ENCODE measurements at places on chromosomes 13 and 19. TPM values are rescaled to one million over a fixed set of nuclear protein-coding genes. Genes with fewer than 3 reads are reported as not detected.

GRCh38 chr19:45357445-45357783 is 13.0 kb downstream of the ERCC2 start:
- no peaks in the 10 kb centered on the region for H3K27me3 ChIP-seq
- no peaks in the 10 kb centered on the region for H3K4me1 ChIP-seq
- no peak for DNase-seq
- no peak overlapping the region for H3K27ac ChIP-seq

DNA sequence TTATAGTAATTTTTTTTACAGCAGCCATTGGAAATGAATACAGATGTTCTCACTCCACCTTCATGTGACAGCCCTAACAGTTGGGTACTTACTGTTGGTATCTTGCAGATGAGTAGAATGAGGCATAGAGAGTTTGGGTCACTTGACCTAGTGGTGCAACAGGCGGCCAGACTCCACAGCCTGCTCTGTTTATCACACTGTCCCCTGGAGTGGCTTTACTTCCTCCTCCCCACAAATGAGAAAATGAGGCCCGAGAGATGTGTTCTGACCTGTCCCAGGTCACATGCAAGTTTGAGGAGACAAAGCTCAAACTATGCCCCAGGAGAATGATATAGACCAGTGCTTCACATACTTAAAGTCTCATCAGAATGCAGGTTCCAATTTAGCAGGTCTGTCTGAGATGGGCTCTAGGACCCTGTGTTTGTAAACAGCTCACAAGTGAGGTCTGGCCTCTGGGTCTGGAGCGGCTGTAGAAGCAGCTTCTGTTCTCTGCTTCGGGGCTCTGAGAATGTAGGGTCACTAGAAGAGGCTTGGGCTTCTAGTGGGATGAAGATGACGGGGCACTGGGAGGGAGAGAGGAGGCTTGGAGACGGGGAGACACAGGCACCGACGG is 37.4 kb upstream of the RCBTB2 start:
- no peaks in the 10 kb centered on the region for H3K27me3 ChIP-seq
- H3K27ac ChIP-seq = peak overlapping the region; percentile 82
- H3K36me3 ChIP-seq = no peaks in the 10 kb centered on the region
- no peak overlapping the region for H3K4me3 ChIP-seq
- DNase-seq = no peak
- peaks cover 41% of the 10 kb centered on the region for H3K4me1 ChIP-seq

DNA sequence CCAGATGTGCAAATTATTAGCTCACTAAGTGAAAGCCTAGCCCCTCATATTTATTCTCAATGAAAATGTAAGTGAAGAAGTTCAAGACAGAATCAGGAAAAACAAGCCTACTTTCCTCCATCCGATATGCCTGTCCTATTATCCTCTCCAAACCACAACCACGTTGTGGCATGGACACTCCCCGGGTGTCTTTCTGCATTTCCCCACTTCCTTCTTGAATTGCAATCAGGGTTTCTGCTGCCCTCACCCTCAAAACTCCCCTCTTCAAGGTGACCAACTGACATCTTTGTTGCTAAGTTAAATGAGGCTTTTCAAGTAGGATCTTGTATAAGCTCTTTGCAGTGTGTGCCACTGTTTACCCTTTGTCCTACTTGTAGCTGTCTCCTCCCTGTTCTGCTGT is 11.8 kb downstream of the SLC25A30 start:
- H3K4me3 ChIP-seq = no peak overlapping the region
- no peak for DNase-seq
- no peak overlapping the region for H3K27ac ChIP-seq

GRCh38 chr13:110242615-110243014 is 64.3 kb downstream of the COL4A1 start:
- no peak overlapping the region for H3K27ac ChIP-seq
- no peak overlapping the region for H3K4me3 ChIP-seq
- H3K27me3 ChIP-seq = no peaks in the 10 kb centered on the region
- no peak for DNase-seq
- peaks cover 45% of the 10 kb centered on the region for H3K4me1 ChIP-seq

DNA sequence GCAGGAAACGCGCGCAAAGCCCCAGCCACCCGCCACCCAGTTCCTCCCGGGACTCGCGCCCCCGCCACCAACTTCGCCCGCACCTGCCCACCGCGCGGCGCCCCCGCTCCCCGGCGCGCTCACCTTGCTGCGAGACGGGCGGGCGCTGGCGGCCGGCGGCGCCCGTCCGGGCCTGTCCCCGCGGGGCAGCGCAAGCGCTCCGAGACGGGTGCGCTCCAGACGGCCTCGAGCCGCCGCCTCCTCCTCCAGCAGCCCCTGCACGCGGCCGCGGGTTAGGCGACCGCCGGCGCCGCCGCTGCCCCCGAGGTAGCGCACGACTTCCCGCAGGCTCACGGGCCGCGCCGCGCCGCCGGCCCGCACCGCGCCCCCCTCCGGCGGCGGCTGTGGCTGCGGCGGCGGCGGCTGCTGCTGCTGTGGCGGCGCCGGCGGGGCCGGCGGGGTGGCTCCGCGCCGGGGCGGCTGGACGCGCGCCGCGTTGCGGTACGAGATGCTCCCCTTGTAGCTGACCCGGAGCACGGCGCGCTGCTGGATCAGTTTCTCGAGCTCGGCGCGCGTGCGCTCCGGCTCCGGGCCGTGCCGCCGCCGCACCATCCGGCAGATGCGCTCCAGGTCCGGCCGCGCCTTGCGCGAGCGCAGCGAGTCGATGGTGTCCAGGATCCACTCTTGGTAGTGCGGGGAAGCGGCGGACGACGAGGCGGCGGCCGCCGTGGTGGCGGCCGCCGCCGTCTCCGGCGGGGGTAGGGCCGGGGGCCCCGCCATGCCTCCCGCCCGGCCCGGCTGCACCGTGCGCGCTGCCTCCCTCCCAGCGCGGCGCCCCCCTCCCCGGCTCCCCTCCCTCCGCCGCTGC is 666 bp downstream of the SAMD1 start:
- no peaks in the 10 kb centered on the region for H3K27me3 ChIP-seq
- peak overlapping the region; percentile 63 for H3K4me3 ChIP-seq
- H3K27ac ChIP-seq = peak overlapping the region; percentile 96
- H3K36me3 ChIP-seq = no peaks in the 10 kb centered on the region
- DNase-seq = no peak
- no peaks in the 10 kb centered on the region for H3K4me1 ChIP-seq

- no peaks in the 10 kb centered on the region for H3K4me1 ChIP-seq
- no peak for DNase-seq
- peaks cover 57% of the 10 kb centered on the region for H3K27me3 ChIP-seq
- no peak within 1 kb of the TSS for H3K27ac ChIP-seq
- H3K36me3 ChIP-seq = no peaks in the 10 kb centered on the region
These were observed at the start of gene PRKCG for GRCh38 chr19:53881482-53882390. Gene PRKCG, plus strand, starts transcription at chr19:53882197. Its CDS starts 298 bp downstream, at chr19:53882495.

DNA sequence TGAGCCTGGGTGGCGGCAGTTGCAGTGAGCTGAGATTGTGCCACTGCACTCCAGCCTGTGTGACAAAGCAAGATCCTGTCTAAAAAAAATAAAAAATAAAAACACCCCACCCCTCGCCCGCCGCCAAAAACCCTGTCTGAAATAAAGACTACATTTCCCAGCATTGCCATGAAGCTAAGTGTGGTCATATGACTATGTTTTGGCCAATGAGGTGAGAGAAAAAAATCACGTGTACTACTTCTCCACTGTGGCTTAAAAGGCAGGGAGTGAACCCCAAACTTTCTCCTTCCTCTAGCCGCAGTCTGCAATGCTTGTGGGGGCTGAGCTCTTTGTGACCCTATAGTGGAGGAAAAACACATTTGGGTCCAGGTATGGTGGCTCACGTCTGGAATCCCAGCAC is 54.9 kb downstream of the COLGALT1 start:
- H3K4me1 ChIP-seq = no peaks in the 10 kb centered on the region
- H3K27me3 ChIP-seq = peaks cover 31% of the 10 kb centered on the region

- DNase-seq = no peak
- no peaks in the 10 kb centered on the region for H3K27me3 ChIP-seq
- H3K4me1 ChIP-seq = no peaks in the 10 kb centered on the region
- H3K36me3 ChIP-seq = no peaks in the 10 kb centered on the region
These were observed 152.4 kb downstream of the DCLK1 start for GRCh38 chr13:35978607-35979316.

- H3K36me3 ChIP-seq = no peaks in the 10 kb centered on the region
- no peak for DNase-seq
- no peaks in the 10 kb centered on the region for H3K27me3 ChIP-seq
- no peak overlapping the region for H3K27ac ChIP-seq
- H3K4me3 ChIP-seq = no peak overlapping the region
These were observed 22.8 kb downstream of the HAUS8 start for GRCh38 chr19:17052439-17052838.

DNA sequence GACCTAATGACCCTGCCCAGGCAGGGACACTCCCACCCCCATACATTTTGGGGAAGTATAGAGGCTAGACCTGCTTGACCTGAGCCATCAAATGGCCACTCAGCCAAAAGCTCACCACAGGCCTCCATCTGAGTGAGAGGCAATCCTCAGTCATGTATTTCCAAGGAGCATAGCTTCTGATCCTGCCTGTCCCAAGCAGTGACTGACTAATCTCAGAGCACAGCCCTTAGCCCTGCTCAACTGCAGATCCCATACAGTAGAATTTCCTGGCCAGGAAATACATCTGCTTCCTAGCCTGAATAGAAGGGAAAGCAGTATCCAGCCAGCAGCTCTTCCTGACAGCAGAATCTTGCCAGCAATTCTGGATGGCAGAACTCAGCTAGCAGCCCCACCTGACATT is 880.6 kb upstream of the GPC6 start:
- no peaks in the 10 kb centered on the region for H3K36me3 ChIP-seq
- no peaks in the 10 kb centered on the region for H3K4me1 ChIP-seq
- H3K4me3 ChIP-seq = no peak overlapping the region
- H3K27ac ChIP-seq = no peak overlapping the region
- H3K27me3 ChIP-seq = no peaks in the 10 kb centered on the region

- H3K4me3 ChIP-seq = no peak overlapping the region
- H3K27ac ChIP-seq = no peak overlapping the region
- H3K36me3 ChIP-seq = no peaks in the 10 kb centered on the region
- DNase-seq = no peak
- H3K27me3 ChIP-seq = peaks cover 2% of the 10 kb centered on the region
These were observed 8.8 kb downstream of the PRR22 start for GRCh38 chr19:5775668-5776309.

The GGACT gene
- total RNA-seq = 1.5 TPM

The NPAS1 gene
- 1.1 TPM for total RNA-seq

The CLEC17A gene
- not detected for total RNA-seq

The PSG4 gene
- total RNA-seq = not detected

The GPR12 gene
- total RNA-seq = not detected
